RWPE2 (cell line): ENCODE measurements at places on chromosomes 1 and 21.

- no peak for DNase-seq
Observed at GRCh38 chr1:36900128-36900527, 134.2 kb downstream of the GRIK3 start.

DNA sequence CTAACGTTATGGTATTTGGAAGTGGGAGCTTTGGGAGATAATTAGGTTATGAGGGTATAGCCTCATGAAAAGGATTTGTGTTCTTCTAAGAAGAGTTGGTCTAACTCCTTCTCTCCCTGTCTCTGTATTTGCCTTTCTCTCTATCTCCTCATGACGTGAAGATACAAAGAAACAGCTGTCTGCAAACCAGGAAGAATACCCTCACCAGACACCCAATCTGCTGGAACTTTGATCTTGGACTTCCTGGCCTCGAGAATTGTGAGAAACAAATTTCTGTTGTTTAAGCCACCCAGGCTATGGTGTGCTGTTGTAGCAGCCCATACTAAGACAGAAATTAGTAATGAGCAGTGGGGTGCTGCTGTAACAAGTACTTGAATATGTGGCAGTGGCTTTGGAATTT is 16.1 kb downstream of the C1orf141 start:
- DNase-seq: no peak

GRCh38 chr1:118659646-118660045 is 328.5 kb downstream of the TBX15 start:
- DNase-seq: no peak

GRCh38 chr1:22508991-22509390 is 54.3 kb upstream of the EPHA8 start:
- no peak for DNase-seq

GRCh38 chr1:67313934-67314671 is 6.4 kb downstream of the IL12RB2 start:
- DNase-seq: no peak

- no peak for DNase-seq
Observed at GRCh38 chr21:16079830-16080229, 350.0 kb downstream of the USP25 start.

- DNase-seq: no peak
Observed at GRCh38 chr1:97647776-97648175, 273.1 kb downstream of the DPYD start.

- no peak for DNase-seq
Observed at GRCh38 chr1:100769906-100770646, 50.5 kb downstream of the VCAM1 start.

- no peak for DNase-seq
Observed at GRCh38 chr1:46503421-46503820, 13.8 kb downstream of the DMBX1 start.

GRCh38 chr1:204879351-204879750 is 8.7 kb downstream of the NFASC start:
- DNase-seq: no peak

GRCh38 chr1:68293609-68294366 is 61.5 kb upstream of the WLS start:
- DNase-seq: no peak

- no peak for DNase-seq
Observed at GRCh38 chr21:38474124-38474523, 24.2 kb downstream of the ERG start.

GRCh38 chr1:231632119-231632518 is 5.5 kb downstream of the DISC1 start:
- DNase-seq: no peak

- no peak for DNase-seq
Observed at GRCh38 chr1:84497631-84498275, 8.4 kb upstream of the SPATA1 start.

GRCh38 chr1:53366901-53367502 is 39.1 kb upstream of the LRP8 start:
- DNase-seq: peak; percentile 14

- no peak for DNase-seq
Observed at GRCh38 chr1:197178998-197179397, 32.5 kb upstream of the ASPM start.

DNA sequence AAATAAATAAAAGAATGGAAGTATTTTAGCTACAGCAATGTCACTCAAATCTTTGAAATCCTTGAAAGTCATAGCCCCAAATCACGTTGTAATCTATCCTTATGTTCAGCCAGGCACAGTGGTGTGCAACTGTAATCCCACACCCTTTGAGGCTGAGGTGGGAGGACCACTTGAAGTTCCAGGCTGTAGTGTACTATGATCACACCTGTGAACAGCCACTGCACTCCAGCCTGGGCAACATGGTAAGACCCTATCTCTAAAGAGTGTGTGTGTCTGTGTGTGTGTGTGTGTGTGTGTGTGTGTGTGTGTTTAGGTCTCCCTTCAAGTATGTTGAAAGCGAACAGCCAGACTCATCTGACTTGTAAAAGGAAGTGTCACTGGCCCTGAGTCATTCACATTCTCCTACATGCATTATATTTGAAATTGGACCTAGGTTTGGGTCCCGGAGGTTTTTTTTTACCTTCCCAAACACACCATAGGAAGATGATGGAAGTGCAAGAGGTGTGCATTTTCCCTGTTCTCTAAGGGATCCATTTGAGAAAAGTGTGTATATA is 50.1 kb downstream of the ZNF281 start:
- DNase-seq: no peak

DNA sequence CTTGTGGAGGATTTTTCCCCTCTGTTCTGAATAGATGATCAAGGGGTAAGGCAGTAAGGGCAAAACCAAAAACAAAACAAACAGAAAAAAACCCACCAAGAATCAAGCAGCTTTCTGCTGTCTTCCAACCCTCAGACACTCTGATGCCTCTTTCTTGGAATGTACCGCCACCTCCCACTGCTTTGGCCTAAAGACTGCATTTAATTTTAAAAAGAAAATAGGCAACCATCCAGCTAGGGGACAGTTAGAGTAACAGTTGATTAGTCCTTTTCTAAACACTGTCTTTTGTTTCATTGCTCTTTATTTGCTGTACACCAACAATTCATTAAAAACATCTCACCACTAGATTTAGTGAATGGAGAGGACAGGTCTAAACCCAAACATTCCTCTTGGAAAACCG is 21.5 kb downstream of the WLS start:
- no peak for DNase-seq

DNA sequence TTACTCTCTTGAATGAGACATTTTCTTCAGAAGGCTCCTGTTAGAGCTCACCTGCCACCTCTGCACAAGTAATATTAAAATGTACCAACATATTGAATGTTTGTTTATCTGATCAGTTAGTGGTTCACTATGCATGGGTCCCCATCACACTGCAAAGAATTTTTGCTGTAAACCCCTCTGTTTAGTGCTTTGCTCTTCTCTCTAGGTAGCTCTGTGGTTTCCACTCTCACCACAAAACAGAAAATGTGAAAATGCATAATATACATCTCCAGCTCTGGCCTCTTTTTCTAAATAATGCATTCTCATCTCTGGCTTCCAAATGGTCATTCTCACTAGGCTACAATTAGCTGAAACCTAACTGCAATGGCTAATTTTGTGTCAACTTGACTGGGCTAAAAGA is 176.7 kb downstream of the TRIM33 start:
- no peak for DNase-seq

- DNase-seq: no peak
Observed at GRCh38 chr1:67814121-67814772, 19.0 kb downstream of the GNG12 start.

GRCh38 chr1:110272045-110272444 is 61.9 kb downstream of the KCNC4 start:
- DNase-seq: no peak

- DNase-seq: no peak
Observed at GRCh38 chr1:117851687-117852086, 77.7 kb downstream of the GDAP2 start.

DNA sequence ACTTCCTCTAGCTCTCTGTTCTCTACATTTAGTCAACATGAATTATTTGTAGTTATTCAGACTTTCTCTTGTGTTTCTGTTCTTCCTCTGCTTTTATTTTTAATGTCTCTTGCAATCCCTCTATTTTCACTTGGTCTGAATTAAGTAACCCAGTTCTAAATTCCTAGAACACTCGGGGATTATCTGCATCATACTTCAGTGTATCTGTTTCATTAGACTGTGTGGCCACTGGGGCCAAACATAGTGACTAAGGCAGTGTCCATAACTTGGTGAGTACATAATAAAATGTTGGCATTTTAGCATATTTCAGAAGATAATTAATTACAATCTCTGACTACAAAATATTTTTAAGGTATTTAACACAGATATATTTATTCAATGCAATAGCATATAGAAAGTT is 1087.2 kb upstream of the B3GALT2 start:
- no peak for DNase-seq

DNA sequence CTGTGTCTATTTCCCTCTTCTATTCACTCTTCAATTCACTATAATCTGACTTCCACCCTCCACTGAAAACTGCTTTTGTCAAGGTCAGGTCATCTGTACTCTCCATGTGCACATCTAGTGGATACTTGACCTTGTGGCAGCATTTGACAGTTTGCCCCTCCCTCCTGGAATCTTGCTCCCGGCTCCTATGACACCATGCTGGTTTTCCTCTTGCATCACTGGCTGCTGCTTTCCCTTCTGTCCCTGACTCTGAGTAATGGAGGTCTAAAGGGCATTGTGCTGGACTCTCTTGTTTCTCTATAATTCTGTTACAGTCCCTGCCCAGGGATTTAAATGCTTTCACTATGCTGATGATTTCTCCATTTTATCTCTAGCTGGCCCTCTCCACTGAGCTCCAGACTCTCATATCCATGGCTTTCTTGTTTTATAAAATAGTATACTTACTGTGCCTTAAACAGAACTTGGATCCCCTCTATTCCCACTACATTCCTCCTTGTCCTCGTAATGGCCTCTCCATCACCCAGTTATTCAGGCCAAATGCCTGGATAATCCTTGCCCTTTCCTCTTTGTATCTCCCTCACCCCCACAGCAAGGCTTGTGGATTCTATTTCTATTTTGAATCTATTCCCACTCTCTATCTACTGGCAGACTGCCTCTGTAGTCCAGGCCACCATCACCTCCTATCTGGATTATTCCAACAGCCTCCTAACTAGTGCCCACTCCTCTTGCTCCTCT is 36.8 kb upstream of the PODN start:
- no peak for DNase-seq

GRCh38 chr1:229001467-229002011 is 266.3 kb downstream of the RHOU start:
- DNase-seq: no peak

DNA sequence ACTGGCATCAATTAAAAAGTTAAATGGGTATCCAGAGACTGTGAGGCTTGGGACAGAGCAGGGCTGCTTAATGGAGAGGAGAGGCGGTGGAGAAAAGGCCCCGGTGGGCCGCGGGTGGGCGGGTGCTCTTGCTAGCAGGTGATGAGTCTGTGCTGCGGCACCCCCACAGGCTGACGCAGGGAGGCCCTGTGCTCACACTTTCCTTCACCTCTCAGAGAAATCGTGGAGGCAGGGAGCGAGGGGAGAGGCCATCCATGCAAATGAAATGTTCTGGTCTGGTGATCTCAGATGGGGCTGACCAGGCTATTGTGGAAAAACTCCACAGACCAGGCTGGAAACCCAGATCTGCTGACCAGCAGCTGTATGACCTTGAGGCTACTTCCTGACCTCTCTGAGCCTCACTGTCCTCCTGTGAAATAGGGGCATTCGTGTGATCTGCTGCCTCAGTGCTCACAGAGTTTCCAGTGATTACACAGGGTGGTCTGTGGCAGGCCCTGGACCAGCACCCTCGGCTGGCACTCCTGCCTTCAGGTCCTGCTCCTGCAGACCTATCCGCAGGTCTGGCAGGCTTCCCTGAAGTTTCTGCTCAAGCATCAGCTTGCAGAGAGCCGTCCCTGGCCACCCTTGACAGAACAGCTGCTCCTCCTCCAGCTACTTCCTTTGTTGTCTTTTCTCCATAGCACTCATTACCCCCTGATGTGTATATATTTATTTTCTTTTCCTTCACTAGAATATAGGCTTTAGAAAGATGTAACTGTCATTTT is 89.2 kb downstream of the BEND5 start:
- no peak for DNase-seq

GRCh38 chr21:33451634-33452071 is 28.1 kb downstream of the TMEM50B start:
- no peak for DNase-seq

GRCh38 chr1:201468844-201469644 is at the start of gene PHLDA3:
Gene PHLDA3 (minus strand): TSS chr1:201469188. CDS start chr1:201468786, 402 bp downstream.
- peak; percentile 91 for DNase-seq

DNA sequence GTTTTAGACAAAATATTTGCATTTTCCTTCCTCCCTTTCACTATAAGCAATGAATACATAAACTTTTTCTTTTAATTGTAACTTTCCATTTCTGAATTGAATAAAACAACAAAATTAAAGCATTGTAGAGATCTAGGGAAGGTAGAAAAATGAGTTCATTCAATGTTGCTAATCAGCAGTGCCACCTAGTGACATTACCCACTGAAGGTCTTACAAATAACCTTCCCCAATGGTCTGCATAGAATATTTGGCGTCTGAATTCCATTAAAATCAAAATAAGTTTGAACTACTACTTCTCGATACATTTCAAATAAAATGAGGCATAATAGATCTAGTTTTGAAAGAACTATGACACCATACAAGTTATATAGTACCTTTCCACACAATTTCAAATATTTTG is 19.6 kb downstream of the FH start:
- no peak for DNase-seq

GRCh38 chr1:114011796-114012195 is 32.5 kb downstream of the OLFML3 start:
- no peak for DNase-seq

- DNase-seq: no peak
Observed at GRCh38 chr21:32353002-32353711, 39.7 kb downstream of the URB1 start.

DNA sequence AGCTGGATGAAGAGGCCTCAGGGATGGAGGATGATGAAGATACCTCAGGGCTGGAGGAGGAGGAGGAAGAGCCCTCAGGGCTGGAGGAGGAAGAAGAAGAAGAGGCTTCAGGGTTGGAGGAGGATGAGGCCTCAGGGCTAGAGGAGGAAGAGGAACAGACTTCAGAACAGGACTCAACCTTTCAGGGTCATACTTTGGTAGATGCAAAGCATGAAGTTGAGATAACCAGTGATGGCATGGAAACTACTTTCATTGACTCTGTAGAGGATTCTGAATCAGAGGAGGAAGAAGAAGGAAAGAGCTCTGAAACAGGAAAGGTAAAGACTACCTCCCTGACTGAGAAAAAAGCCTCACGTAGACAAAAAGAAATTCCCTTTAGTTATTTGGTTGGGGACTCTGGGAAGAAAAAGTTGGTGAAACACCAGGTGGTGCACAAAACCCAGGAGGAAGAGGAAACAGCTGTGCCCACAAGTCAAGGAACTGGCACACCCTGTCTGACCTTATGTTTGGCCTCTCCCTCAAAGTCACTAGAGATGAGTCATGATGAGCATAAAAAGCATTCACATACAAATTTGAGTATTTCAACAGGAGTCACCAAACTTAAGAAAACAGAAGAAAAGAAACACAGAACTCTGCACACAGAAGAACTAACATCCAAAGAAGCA is 15.4 kb downstream of the L1TD1 start:
- DNase-seq: no peak

GRCh38 chr1:14607295-14607694 is 8.8 kb downstream of the KAZN start:
- no peak for DNase-seq
